ENCODE measurements at places on chromosomes 2 and 18.

- peak; percentile 69 for DNase-seq
Observed at GRCh38 chr2:191166111-191166755, 15.4 kb upstream of the STAT4 start.

DNA sequence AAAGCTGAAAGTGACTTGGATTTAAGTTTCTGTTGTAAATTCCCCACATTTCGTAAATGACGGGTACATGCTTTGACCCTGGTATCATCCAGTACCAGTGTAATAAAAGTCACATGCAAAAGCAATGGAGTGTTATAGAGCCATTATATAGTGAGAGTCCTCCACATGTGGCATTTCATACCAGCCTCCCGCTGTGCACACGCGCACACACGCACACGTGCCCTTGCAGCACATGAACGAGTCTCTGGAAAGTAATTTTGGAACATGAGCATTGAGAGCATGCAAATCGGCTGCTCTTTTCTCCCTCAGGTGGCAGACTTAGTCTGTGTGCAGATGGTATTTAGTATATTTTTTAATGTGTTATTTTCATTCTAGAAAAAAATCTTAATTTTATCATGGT is 198.1 kb downstream of the ZNF407 start:
- no peak for DNase-seq

DNA sequence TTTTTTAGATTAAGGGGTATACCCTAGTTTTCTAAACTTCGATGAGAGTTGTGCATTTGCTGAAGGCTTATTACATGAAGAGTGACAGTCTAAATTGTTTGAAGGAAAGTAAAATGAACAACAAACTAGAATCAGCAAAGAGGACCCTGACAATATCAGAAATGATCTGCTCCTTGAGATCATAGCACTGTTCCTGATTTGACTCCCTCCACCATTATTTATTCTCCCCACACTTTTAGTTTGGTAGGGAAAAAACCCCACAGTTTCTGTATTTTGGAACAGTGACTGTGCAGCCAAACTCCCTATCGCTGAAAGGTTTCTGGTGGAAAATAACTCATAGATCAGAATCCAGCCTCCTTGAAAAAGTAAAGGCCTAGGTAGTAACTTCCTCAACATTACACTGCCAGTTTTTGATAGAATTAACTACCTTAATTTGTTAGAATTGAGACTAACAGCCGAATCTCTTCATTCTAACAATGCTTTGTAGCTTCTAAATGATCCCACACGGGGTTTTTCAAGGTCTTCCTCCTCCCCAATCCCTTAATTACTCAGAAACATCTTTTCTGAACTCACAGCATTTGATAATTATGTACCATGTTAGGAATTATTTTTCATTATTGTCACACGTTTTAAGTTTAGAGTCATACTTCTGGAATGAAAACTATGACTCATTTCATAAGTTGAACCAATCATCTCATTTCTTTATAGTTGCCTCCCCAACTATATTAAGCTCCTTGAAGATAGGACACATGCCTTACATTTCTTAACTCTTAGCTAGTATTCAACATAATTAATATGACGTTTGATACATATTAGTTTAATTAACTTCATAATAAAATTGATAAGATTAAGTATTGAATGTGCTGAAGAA is 2.9 kb downstream of the MYL12A start:
- no peak for DNase-seq

DNA sequence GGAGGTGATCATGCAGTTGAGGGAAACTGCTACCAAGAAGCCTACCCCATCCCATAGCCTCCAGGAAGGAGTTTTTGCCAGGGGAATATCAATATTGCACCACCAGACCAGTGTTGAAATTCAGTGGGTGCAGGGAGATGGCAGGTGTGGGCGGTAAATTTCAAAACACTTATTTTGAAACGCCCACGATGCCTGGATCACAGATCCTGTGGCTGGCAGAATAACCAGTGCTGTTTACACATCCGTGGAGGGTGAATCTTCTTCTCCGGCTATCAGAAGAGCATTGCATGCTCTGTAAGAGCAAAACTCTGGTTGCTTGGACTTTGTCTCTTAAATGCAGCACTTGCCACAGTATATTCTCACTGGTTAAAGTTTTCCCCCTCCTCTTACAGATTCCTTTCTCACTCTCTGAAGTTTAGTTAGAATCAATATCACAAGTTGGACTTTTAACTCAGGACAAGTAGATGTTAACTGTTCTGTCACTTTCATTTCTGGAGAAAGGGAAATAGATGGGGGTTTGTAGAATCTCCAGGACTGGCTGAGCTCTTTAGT is 70.5 kb upstream of the ZCCHC2 start:
- peak; percentile 99 for DNase-seq

GRCh38 chr2:72710418-72711152 is 115.2 kb downstream of the EXOC6B start:
- DNase-seq, result no peak

DNA sequence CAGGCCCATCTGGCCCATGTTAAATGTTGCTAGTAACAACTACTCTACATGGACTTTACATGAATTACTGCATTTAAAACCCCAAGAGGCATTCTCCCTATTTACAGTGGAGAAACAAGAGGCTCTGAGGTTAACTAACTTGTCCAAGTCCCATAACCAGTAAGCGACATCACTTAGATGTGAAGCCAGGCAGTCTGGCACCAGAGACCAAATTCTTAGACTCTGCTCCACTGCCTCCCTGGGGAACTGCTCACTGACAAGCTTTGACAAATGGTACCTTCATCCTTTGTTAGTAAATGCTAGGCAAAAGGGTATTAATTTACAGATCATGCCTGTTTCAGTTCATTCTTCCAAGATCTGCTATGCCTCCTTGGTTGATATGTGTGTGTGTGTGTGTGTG is 124.8 kb downstream of the AFF3 start:
- no peak for DNase-seq

DNA sequence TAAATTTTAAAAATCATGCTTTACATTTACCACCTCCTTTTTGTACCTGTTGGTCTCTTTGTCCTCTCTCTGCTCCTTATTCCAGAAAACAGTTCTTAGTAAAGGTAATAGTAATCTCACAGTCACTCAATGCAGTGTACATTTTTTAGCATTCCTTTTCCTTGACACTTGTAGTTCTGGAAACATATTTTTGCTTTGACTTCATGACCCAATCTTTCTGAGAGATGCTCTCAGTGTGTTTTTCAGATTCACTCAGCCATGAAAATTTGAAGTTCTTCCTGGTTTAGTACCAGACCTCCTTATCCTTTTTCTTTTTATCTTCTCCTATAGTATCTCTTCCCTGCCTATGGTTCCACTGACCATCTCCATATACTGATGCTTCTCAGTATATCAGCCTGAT is 747.5 kb upstream of the ZEB2 start:
- DNase-seq, result no peak

DNA sequence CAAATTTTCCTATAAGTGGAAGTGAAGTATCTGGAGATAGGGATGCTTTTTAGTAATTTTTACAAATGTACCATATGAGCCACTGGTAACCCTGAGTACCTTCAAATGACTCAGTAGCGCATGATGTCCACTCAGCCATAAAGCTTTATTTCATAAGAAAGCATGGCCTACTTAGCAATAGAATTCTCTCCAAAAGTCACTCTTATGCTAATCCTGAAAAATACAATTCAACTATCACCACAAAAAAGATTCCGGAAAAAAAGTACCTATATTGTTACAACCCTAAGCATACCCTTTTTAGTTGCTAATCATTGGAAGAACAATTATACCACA is 732.2 kb downstream of the SOCS6 start:
- no peak for DNase-seq

- DNase-seq, result no peak
Observed at GRCh38 chr2:8426550-8426949, 255.3 kb upstream of the ID2 start.

DNA sequence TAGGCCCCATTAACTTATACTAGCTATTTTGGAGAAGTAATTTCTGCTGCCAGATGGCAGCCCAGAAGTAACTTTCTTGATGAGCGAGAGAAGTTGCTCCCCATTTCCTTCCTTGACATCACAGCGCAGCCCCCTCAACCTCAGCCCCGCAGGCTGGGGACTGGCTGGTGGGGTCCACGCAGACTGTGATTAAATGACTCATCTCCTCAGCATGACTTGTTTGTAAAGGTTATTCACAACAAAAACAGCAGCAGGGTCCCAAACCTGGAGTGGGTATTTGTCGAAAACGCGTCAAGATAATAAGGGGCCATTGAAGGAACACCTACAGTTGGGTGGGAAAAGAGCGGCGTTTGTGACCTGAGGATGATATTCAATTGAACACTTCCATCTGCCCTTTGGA is 120.6 kb downstream of the TXNL1 start:
- DNase-seq, result no peak

DNA sequence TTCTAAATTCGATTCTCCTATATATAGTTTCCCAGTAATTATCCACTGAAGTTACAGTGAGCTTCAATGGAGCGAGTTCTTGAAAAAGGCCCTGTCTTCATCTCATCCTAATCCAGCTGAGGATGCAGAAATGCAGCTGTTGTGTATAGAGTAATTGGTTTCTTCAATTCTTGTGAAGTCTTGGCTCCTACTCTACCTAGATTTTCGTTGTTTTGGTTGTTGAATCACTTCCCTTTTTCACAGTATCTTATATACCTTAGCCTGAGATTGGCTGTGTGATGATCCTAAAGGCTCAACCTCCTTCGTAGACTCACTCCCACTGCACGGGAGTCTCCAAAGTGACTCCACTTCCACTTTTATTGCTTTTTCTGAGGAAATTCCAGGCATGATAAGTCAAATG is 280.4 kb downstream of the PARD3B start:
- DNase-seq, result no peak

- DNase-seq, result no peak
Observed at GRCh38 chr2:5693287-5694201, 1.4 kb downstream of the SOX11 start.

GRCh38 chr18:76909439-76909838 is 87.1 kb downstream of the ZNF236 start:
- no peak for DNase-seq

DNA sequence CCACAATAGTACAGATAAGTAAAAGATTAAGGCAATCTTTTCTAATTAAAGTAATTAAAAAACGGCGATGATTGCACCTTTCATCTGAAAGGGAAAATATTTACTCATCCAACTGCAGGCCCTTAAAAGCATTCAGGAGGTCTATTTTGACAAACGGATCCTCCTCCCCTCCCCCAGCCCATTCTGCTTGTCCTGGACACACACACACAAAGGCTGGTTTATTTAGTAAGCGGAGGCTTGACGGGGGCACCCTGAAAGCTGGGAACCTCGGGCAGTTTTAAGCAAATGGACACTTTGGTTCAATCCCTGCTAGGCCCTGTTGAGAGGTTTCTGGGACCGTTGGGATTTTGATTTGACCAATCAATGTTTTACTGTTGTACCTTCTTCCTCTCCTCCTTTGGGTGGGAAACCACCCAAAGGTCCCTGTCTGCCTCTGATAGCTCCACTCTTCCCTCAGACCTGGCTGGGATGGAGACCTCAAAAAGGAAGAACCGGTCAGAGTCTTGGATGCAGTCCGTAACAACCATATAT is 135.8 kb upstream of the HAAO start:
- peak; percentile 77 for DNase-seq

DNA sequence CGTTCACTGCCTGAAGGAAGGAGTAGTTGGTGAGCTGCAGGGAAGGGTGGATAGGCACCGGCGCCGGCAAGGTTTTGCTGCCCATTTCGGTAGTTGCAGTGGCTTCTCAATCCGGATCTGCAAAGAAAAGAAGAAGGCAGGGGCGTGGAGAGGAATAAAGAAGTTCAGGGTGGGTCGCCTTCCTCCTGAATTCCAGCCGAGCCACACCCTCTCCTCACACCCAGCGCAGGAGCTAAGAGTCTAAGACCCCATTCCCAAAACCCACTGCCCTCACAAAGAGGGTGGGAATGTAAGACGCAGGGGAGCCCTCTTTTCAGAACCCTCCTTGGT is 4.7 kb downstream of the OSR1 start:
- no peak for DNase-seq

GRCh38 chr18:35220424-35220823 is 20.4 kb upstream of the ZNF397 start:
- DNase-seq, result no peak

GRCh38 chr2:64442277-64442676 is 11.7 kb upstream of the LGALSL start:
- DNase-seq, result no peak

All from HepG2 (cell line).